ENCODE measurements at places on chromosomes 12 and 14.

- no peak for DNase-seq
These were observed 1.2 kb downstream of the GPR132 start for GRCh38 chr14:105064001-105064400.

GRCh38 chr14:81031488-81031887 lies 76.1 kb downstream of the TSHR start:
- no peak for DNase-seq

DNA sequence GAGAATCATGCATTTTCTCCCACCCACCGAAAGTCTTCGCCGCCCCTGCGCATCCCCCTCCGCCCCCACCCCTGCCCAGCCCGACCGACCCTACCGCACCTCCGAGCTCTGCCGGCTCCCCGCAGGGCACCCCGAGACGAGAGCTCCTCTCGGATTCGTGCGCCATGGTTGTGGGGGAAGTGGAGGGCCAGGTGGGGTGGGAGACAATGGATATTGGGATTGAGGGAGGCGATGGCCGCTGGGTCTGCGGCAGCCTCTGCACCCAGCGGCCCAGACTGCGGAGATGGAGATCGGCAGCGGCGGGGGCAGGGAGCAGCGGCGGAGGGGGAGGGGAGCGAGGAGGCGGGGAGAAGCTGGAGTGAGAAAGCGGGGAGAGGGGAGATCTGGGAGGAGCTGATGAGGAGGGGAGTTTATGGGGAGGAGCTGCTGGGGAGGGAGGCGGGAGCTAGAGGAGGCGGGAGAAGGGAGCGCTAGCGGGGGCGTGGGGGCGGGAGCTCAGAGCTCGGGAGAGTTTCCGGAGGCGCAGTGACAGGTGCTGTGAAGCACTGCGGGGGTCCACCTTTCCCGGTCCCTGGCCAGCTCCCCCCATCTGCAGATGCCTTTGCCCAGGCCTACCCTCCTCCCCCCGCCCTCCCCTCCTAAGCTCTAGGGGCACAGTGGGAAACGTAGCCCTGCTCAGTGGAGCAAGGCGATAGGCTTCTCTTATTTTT lies at the start of gene SALL2:
SALL2 (minus strand) TSS at position 385 of the 710 bp plus-strand sequence; CDS start at position 166, 219 bp downstream.
- DNase-seq, result peak; percentile 94

GRCh38 chr14:54730156-54730961 lies 163.4 kb downstream of the SAMD4A start:
- no peak for DNase-seq

- no peak for DNase-seq
These were observed 669 bp downstream of the FANCM start for GRCh38 chr14:45136399-45136798.

DNA sequence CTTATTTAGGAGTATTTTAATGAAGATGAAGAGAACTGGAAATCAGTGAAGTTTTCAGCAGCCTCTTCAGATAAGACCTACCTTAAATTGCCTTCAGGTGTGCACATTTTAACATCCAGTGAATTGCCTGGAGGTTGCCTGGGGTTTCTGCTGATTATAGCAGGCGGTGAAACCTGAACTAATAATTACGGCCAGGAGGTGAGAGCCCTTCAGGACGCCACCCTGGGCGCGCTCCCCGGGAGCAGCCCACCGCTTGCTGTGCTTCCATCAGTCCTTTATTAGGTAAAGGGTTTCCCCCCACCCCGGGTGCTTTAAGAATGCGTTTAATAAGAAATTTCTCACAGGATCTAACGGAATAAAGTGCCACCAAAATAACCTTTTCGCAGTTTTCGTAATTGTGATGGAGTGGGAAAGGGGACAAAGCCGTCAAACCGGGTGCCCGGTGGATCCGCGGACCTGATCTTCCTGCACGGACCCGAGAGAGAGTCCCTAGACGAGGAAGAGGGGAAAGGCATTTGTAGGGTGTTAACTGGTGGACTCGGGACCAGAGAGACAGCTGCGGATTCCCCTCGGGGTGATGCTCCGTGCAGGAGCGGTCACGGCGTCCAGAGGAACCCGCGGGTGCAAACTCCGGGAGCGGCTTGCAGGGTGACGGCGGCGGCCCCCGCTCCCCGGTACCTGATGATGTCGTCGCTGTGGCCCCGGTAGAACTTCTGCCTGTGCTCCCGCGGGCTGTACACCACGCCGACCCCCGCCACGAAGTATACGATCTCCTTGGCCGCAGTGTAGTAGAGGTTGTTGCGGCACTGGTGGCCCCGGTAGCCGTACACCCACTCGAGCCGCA lies 902 bp downstream of the EML5 start:
- no peak for DNase-seq

GRCh38 chr12:62914443-62915203 lies 20.3 kb downstream of the PPM1H start:
- no peak for DNase-seq

GRCh38 chr14:78202976-78203375 lies 32.8 kb downstream of the NRXN3 start:
- no peak for DNase-seq

DNA sequence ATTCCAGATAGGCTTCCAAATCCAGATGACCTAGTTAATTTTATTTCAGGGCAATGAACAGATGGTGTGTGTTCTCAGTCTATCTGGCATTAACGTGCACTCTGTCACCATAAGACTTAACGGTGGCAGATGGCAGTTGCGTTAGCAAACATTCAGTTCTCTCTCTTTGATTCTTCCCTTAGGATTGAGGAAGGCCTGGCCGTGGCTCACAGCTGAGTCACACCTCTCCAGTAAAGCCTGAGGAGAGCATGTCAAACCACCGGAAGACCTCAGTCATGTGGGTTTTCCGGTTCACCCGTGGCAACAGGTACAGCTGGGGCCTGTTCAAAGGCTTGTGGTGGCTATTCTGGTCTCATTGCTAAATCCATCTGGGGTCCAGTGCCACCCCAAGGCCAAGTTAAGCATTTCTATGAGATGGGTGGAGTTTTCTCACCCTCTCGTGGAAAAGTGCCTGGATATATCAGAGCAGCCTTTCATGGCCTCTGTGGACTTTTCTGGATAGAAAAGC lies 545.1 kb upstream of the ATP2B1 start:
- DNase-seq, result no peak
